ENCODE measurements at places on chromosomes 3 and 15. TPM values are rescaled to one million over a fixed set of nuclear protein-coding genes. Genes with fewer than 3 reads are reported as not detected.
A peak's percentile ranks its signal among the peaks of the same experiment; 100 is the strongest.

DNA sequence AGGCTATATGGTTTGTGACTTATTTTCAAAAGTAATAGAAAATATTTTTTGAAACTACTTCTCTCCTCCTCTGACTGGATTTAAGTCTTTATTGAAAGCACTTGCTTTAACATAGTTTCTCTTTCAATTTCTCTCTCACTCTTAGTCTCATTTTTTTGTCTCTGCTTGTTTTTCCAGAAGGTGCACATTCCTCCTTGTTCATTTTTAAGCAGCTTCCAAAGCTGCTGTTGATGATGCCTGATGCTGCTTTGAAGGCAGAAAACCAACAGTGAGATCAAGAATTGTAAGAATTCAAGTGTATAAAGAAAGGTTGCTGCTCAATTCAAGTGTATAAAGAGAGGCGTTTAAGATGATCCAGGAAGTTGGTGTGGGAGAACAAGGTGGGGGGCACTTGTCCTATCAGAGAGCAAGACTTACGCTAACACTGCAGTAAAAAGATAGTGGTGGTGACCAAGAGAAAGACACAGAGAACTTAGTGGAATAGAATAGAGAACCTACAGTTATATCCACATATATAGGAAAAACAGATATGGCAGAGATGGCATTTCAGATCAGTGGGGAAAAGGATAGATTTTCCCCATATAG lies 12.1 kb downstream of the NR2C2 start:
- no peak for DNase-seq

GRCh38 chr3:29152379-29152778 lies 128.5 kb upstream of the RBMS3 start:
- DNase-seq = no peak

- no peak for DNase-seq
Measured at GRCh38 chr3:100521439-100521845, 29.0 kb downstream of the TMEM45A start.

DNA sequence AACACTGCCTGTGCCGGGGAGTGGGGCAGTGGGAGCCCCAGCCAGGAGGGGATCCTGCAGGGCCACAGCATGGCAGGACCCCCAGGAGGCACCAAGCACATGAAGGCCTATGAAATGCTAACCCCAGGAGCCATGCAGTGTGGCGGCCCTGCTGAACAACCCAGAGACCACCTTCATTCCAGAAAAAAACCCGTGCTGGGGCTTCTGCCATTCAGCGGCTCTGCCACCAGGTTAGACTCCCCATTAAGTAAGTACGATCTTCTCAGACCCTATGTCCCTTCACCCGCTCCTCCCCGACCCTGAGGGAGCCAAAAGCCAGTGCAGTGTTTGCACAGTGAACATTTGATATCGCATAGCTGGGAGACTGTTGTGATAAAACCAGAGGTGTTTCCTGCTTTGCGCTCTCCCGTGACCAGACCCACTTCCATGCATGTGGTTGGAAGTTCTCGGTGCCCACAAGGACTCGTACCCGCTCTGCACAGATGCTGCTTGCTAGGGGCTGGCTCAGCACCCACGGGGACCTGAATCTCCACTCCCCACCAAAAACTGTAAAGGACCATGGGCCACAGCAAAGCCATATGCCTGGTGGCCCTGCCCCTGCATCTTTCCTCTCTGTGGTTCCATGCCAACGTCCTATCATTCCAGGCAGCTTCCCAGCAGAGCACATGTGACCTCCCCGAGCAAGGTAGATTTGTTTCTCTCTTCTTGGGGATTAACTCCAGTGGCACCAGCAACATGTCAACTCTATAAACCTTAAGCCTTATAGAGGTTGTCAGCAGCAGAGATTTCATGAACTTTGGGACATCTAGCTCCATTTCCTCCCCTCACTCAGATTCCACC lies 5.3 kb downstream of the PLA2G4D start:
- DNase-seq = no peak

DNA sequence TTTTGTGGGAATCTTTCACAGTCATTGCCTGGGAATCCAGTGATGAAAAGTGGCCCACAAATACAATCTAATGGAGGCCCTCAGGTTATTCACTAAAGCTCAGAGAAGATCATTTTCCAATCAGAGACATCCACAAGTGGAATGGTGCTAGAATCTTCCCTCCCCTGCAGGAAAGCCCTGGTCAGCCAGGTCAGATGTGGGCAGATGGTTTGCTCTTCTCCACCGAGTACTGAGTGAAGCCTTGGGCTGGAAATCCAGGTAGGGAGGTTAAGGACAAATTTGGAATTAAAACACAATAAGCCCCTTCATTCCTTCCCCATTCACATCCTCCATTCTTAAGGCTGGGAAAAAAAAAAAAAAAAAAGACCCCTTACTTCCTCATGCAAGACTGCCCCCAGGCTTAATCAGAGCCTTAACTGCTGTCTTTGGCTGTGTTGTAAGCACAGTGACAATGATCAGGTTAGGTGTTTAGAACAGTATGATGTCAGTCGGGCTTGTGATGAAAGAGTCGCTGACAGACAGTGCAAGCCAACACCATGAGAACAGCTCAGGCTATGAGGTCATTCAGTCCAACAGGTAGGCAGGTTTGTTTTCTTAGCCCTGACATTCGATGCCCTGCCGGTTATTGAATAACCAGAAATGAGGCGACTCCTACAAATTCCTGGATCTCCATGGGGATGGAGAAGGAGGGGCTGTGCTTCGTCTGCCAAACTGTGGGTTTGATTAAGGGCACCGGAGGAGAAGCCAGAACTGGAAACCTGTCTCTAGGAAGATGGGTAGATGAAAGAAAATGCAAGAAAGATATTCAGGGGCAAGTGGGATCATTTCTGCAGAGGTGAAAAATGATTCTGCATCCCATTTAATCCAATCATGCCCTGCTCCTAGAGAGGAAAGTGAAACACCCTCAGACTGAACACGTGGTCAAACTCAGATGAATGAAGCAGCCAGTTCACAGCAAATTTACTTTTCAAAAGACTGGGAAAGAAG lies 23.5 kb upstream of the HES1 start:
- peak; percentile 51 for DNase-seq

DNA sequence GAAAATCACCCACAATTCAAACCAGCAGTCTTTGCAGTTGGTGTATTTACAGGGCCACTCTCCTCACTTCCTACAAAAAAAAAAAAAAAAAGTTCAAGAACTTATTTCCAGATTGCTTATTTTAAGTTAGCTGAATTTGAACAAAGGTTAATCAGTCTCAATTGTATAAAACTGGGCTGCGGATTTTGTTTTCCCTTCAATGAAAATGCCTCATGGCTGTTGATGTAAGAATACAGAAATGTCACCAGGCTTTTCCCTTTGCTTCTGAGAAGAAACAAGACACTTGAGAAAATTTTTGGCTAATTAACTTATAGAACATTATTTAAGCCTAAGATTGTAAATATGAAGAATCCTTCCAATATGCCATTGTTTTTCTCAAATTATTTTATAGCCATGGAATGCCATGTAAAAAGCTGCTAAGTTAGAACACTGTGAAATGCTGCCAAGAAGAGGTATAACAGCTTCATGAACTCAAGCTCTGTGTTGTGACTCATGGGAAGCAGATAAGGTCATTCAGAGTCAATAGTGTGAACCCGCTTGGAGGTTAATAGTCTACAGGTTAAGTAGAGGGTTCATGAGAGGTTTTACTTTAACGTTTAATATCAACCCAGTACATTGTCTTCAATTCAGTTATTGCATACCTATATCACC lies 84.3 kb upstream of the ABI3BP start:
- no peak for DNase-seq

GRCh38 chr3:52435246-52436101 lies 9.4 kb downstream of the SEMA3G start:
- DNase-seq = no peak

DNA sequence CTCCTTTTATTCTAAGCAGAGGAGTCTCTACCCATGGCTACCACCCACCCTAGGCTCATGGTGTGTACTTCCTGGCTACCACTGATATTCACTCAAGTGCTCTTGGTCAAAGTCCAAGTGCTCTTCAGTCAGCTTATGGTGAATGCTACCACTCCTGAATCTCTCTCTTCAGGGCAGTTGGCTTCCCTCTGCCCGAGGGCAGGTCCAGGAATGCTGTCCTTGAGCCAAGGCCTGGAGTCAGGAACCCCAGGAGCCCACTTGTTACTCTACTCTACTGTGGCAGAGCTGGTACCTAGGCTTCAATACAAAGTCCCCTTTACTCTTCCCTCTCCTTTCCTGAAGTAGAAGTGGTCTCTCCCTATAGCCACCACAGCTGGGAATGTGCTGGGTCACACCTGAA lies 226.0 kb downstream of the DIPK2A start:
- DNase-seq = no peak

DNA sequence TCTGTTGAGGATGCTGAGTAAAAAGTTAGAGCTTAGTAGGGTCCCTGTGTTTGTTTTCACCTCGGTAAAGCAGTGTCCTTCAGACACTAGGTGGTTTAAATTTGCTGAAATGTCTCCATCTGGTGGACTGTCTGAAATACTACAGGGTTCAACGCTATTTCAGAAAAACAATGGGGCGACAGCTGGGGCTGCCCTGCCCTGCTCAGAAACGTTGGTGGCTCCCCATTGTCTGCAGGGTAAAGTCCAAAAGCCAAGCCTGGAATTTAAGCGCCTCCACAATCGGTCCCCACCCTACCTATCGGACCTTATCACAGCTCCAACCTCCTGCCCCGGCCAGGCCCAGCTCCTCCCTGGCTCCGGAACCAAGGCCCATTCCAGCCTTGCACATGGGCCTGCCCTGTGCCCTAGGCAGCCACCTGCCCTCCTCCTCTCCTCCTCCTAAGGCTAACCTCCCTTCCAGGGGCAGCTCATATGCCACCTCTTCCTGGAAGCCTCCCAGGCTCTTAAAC lies 4.3 kb upstream of the TSEN2 start:
- DNase-seq = no peak

- no peak for DNase-seq
Measured at GRCh38 chr3:27345045-27345444, 24.1 kb downstream of the NEK10 start.

DNA sequence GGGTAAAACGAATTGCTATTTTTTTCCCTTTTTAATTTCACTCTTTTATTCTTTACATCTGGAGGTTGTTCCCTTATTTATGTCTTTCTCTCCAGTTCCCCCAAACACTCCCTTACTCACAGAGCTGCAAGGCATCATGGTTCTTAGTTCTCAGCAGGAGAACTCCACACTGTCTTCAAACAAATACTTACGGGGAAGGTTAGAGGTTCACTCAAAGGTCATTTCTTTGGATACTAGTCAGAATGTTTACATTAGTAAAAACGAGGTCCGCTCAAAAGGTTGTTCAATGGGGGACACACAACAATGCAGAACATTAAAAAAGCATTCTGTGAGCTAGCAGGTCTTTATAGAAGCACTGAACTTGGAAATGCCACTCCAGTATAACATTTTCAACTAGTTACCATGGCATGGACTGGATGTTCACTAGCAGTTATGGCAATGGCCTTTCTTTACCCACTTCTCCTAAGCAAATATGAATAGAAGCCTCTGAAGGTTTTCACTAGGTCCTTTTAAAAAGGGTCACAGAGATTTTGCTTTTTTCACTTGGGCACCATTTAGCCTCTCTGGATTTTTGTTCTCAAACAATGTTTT lies 201.7 kb downstream of the MEIS2 start:
- no peak for DNase-seq

DNA sequence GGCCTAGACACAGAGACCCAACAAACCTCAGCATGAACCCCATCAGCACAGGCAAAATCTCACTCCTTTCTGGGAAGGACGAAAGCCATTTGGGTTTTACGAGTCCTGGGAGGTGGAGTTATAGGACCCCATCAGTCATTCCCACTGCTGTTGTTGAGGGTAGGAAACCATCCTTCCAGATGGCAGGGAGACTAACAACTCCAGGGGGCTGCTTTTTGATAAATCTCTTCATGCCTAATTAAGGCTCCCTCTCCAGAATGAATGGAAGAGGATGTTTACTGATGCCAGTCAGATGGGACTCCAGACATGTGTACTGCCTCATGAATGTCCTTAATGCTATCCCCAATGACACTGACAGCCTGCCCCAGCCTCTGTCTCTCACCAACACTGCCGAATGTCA lies 75.3 kb downstream of the ST8SIA2 start:
- DNase-seq = no peak

- DNase-seq = no peak
Measured at GRCh38 chr15:99085413-99086326, 19.2 kb upstream of the SYNM start.

- DNase-seq = no peak
Measured at GRCh38 chr3:41652931-41653330, 309.0 kb downstream of the ULK4 start.

- DNase-seq = no peak
Measured at GRCh38 chr3:154862265-154862664, 217.9 kb upstream of the MME start.

DNA sequence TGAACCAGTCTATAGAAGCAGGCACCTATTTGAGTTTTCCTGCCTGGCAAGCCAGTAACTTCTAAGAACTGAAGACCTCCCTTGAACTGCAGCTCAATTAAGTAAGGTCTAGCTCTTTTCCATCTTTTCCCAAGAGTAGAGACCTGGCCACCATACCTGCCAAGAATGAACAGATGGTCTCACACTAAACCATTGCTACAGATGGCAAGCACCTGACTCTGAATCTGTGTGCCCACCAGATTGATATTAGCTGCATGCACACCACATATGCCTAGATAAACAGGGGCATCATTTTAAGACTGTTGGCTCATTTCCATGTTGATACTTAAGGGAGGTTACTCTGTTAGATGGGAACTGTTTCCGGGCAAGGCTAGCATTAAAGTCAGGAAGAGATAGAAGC lies 34.8 kb upstream of the GSK3B start:
- no peak for DNase-seq

DNA sequence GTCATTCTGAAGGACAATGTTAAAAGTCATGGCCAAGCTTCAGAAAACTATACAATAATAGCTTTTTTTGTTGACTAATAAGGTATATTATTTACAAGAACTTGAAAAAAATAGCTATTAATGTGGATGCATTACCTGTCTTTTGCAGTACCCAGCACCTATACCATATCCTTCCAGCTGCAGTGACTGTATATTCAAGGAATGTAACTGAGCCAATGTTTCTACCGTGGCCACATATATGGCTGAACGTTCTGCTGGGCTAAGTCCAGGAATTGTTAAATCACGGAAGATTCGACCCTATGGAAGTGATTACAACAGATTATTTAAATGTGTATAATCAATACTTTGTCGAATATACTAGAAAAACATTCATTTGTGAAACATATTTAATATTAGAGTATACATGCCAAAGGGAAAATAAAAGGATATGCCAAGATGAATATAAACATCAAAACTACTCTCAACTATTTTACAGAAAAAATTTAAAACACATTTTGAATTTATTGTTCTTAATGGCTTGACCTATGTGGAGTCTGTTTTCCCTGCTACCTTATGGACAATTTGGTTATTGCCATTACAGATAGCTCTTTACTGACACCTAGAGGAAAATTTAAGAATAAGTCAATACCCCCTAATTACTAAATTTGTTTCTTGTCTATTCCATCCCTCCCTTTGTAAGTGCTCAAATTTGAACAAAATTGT lies 17.6 kb downstream of the ACAD11 start:
- no peak for DNase-seq

Gene ELL3
- 0.89 TPM for total RNA-seq

Gene DAZL
- total RNA-seq = not detected

Gene DOCK3
- 0.08 TPM for total RNA-seq

Gene FOXL2NB
- total RNA-seq = not detected

Gene RBPMS2
- 0.50 TPM for total RNA-seq

Gene DHFR2
- total RNA-seq = 2.6 TPM

Gene SNX22
- total RNA-seq = 2.2 TPM
